Neuronal stem cell (in vitro differentiated cells): ENCODE measurements at places on chromosomes 1 and 21.

GRCh38 chr21:42314616-42315295 is 453 bp downstream of the TFF3 start:
- no peak for DNase-seq

GRCh38 chr1:75203415-75204277 is 69.5 kb downstream of the LHX8 start:
- DNase-seq = peak; percentile 50

- no peak for DNase-seq
These were observed 102.3 kb downstream of the RPE65 start for GRCh38 chr1:68347415-68347814.

DNA sequence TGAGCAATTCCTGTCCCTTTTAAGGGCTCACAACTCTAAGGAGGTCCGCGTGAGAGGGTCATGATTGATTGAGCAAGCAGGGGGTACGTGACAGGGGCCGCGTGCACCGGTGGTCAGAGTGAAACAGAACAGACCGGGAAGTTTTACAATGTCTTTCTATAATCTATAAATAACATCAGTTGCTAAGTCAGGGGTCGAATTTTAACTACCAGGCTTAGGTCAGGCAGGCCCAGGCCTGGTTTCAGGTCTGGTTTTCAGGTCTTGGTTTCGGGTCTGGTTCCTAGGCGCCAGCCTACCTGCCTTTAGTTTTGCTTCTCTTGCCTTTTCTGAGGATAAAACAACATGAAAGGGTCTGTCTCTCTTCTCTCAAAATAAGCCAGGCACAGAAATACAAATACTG is 476.0 kb upstream of the CAMK1G start:
- DNase-seq = no peak

- no peak for DNase-seq
These were observed 57.0 kb downstream of the PTGER3 start for GRCh38 chr1:70990469-70991253.

- DNase-seq = peak; percentile 26
These were observed 666 bp upstream of the BEND5 start for GRCh38 chr1:48777219-48777895.

DNA sequence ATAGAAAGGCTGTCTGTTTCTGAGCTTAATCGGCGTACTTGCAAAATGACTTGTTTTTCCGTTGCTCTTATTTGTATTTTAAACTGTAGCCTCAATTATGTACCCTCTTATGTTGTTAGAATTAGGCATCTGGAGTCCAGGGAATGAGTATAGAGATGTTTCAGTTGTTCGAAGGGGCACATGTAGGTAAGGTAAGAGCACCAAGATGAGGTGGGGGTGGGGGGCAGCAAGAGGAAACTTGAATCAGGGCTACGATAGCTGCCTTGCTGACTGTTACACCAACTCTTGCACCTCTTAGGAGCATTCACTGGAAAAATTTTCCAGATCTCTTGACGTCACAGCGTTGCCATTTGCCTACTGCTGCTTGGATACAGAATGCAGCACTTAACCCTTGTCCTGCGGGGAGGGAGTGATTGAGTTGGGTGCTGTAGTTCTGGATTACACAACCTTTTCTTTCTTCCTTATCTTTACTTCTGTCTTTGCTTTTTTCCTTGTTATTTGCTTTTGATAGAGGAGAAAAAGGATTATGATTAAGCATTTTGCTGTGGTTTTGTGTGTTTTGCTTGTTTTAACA is 3.2 kb downstream of the ATP1B1 start:
- no peak for DNase-seq

GRCh38 chr1:183640193-183640592 is 4.6 kb upstream of the ARPC5 start:
- no peak for DNase-seq

- no peak for DNase-seq
These were observed 1412.7 kb downstream of the KCNT2 start for GRCh38 chr1:195195423-195196057.

- DNase-seq = no peak
These were observed 41.1 kb downstream of the EPHA2 start for GRCh38 chr1:16114527-16115467.

DNA sequence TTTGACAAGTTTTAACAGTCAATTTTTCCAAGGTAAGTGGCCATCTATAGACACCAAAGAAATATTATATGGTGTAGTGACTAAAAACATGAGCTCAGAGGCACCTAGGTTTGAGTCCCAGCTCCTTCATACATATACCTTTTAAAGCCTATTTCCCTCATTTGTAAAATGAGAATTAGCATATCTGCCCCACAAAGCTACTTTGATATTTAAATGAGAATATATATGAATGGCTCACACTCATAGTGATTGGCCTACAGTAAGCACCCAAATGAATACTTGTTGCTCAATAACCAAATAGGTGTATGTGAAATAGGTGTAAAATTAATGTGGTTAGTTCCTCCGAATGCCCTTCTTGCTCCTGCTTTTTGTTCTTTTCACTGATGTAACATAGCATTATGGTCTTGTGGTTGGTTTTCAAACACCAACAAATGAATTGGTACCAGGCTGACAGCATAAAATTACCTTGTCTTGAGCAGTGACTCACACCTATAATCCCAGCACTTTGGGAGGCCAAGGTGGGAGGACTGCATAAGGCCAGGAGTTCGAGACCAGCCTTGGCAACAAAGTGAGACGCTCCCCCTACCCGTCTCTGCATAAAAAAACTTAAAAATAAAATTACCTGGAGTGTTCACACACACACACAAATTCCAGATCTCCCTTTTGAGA is 25.3 kb downstream of the CNIH4 start:
- no peak for DNase-seq

DNA sequence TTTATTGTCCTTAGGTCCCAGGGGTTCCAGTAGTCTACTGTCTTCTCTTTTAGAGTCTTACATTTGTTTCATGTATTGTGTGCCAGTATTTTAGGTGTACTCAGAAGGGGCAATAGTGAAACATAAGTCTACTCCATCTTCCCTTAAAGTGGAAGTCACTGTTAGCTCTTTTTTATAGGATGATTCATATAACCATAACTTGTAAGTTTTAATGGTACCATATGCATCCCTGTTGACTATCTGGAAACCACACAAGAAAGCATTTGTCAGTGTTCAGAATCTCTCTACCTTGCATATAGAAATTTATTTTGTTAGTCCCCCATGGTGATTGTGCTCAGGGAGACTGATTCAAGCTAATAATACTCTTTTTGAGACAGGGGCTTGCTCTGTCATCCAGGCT is 149.9 kb downstream of the HS2ST1 start:
- DNase-seq = no peak

DNA sequence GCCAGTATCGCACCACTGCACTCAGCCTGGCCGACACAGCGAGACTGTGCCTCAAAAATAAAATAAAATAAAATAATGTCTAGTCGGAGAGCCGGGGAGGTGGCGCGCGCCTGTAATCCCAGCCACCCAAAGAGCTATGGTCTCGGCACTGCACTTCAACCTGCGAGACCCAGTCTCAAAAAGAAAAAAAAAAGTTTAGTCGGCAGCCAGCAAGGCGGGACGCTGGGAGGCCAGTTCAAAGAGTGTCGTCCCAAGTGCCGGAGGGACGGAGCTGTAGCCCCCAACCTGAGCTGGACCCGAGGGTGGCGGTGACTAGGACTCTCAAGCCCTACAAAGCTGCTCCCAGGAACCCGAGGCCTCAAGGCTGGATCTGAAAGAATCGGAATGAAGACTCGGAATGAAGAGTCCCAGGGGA is 632 bp upstream of the FALEC start:
- no peak for DNase-seq

- DNase-seq = no peak
These were observed 2.6 kb downstream of the ERG start for GRCh38 chr21:38495696-38496095.

- no peak for DNase-seq
These were observed 217.9 kb upstream of the VAMP3 start for GRCh38 chr1:7553042-7553690.

- no peak for DNase-seq
These were observed 228.0 kb upstream of the TMEM51 start for GRCh38 chr1:14925336-14926136.

- DNase-seq = no peak
These were observed 8.7 kb downstream of the SORT1 start for GRCh38 chr1:109388884-109389637.

GRCh38 chr1:74412244-74412643 is 100.2 kb downstream of the LRRC53 start:
- no peak for DNase-seq

GRCh38 chr1:27113861-27114260 is 41.1 kb downstream of the SLC9A1 start:
- DNase-seq = no peak

DNA sequence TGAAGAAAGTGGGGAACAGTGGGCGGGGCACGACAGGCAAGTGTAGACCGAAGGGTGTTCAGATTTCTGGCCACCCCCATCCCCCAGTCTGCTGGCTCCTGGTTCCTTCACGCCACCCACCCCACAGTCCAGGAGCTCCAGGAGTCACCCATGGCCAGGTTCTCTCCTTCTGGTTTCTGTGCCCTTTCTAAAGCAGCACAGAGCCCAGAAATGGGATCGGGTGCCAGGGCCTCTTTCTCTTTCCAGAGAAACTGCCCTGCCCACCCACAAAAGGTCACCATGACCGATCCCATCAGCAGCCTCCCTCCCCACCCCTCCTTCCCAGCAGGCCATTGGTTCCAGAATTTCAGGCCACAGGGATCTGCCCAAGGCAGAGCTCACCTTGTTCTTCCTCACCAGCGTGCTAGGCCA is 3.2 kb upstream of the CELSR2 start:
- no peak for DNase-seq

- DNase-seq = no peak
These were observed 1.2 kb upstream of the EXTL1 start for GRCh38 chr1:26020330-26020768.
